ENCODE measurements at places on chromosomes 3 and 15.
A peak's percentile ranks its signal among the peaks of the same experiment; 100 is the strongest.

DNA sequence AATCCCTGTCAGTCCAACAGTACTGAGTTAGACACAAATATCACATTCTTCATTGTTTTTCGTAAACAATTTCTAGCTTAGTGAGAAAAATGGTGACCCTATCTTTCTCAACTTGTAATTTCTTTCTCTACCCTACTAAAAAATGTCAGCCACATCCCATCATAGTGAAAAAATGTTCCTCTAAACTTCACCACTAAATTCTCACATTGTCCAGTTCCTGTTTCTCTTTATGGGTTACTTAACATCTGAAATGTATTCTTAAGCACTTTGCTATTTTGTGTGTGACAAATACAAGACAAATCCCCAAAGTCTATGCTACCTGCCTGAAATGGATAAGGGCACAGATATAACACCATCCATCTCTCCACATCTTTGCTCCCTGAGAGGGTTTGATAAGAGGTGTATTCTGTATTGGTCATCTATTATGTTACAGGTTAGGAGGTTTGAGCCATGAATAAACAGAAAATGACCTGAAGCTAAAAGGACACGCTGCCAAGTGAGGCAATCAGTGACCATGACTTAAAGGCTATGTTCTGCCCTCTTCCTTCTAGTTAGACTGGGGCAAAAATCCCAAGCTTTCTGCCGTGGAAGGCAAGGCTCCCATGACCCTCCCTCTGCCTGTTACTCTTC is 118.2 kb downstream of the GADL1 start:
- no peaks in the 10 kb centered on the region for H3K27me3 ChIP-seq
- no peak overlapping the region for H3K27ac ChIP-seq

GRCh38 chr15:85672332-85673084 is 122.2 kb downstream of the KLHL25 start:
- no peak for DNase-seq
- H3K4me3 ChIP-seq, result no peak overlapping the region
- H3K27ac ChIP-seq, result peak overlapping the region; percentile 51
- peaks cover 9% of the 10 kb centered on the region for H3K4me1 ChIP-seq
- H3K27me3 ChIP-seq, result no peaks in the 10 kb centered on the region
- H3K36me3 ChIP-seq, result peaks cover 47% of the 10 kb centered on the region

DNA sequence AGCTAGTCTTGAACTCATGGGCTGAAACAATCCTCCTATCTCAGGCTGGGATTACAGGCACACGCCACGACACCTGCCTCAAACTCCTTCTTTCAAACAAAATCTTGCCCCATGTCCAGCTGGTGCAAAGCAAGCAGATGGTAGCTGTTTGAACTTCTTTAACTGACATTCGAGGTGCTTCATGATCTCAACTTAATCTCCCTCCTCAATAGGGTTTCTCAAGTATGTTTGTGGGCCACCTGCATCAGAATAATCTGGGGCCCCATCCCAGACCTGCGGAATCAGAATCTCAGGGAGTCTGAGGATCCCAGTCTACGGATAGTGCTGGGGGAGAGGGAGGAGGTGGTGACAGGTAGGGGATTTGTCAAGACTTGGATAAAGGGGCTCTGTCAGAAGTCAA is 20.9 kb upstream of the TRH start:
- no peak for DNase-seq
- no peak overlapping the region for H3K27ac ChIP-seq
- H3K4me1 ChIP-seq, result peaks cover 2% of the 10 kb centered on the region

DNA sequence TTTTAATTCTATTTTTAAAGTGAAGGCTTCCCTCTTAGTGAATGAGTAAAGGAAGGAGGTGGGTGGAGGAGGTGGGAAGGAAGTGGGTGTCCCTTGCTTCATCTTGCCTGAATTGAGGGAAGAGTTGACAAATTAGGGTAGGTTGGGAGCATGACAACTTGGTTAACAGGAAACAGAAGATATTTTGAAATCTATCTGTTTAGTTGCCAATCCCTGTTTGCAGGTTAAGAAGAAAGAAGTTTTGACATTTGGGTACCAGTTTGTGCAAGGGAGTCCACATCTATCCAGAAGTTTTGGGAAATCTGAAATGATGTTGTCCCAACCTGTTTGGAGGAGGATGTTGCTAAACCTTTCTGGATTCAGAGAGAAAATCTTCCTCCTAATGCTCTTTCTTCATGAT is 204.1 kb upstream of the SUCLG2 start:
- no peaks in the 10 kb centered on the region for H3K4me1 ChIP-seq
- H3K36me3 ChIP-seq, result no peaks in the 10 kb centered on the region
- H3K27ac ChIP-seq, result no peak overlapping the region

- no peak overlapping the region for H3K27ac ChIP-seq
- no peak for DNase-seq
- no peak overlapping the region for H3K4me3 ChIP-seq
- H3K36me3 ChIP-seq, result peaks cover 8% of the 10 kb centered on the region
- H3K27me3 ChIP-seq, result no peaks in the 10 kb centered on the region
Observed at GRCh38 chr3:75692061-75692460, 27.9 kb downstream of the FRG2C start.

DNA sequence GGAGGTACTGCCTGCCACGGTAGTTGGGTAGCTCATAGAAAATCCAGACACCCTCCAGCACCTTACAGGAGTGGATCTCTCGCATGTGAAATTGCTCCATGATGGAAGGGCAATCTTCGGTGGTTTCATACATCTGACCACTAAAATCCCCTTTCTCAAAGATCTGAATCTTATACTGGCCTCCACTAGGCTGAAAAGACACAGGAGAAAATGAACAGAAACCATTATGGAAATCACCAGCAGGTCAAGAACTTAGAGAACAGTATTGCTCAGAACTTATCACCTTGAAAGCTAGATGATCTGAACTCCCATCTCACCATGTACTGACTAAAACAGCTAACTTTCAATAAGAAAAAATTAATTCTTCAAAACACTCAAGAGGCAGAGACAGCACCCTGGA is 5.4 kb downstream of the CRYGS start:
- H3K36me3 ChIP-seq, result peaks cover 9% of the 10 kb centered on the region
- H3K27ac ChIP-seq, result peak overlapping the region; percentile 38
- no peaks in the 10 kb centered on the region for H3K27me3 ChIP-seq
- peaks cover 49% of the 10 kb centered on the region for H3K4me1 ChIP-seq
- H3K4me3 ChIP-seq, result peak overlapping the region; percentile 6

DNA sequence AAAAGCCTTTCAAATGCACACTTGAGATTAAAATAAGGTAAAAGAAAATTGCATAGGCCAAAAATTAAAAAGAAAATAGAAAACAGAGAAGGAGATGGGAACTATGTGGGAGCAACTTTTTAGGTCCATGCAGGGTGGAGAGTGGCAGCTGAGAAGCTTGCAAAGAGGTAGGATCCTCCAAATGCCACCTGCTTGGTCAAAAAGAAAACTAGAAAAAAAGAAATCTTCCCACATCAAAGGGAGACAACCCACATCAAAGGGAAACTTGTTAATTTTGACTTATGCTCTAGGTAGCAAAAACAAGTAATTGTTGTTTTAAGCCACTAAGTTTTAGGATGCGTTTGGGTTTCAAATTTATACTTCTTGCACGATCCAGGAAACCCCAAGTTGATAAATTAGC is 342.9 kb downstream of the IL20RB start:
- H3K27ac ChIP-seq, result no peak overlapping the region
- DNase-seq, result no peak
- H3K36me3 ChIP-seq, result no peaks in the 10 kb centered on the region
- H3K27me3 ChIP-seq, result no peaks in the 10 kb centered on the region

GRCh38 chr3:107680698-107681097 is 157.9 kb downstream of the BBX start:
- H3K4me1 ChIP-seq, result peaks cover 43% of the 10 kb centered on the region
- H3K4me3 ChIP-seq, result no peak overlapping the region
- H3K27ac ChIP-seq, result no peak overlapping the region
- no peaks in the 10 kb centered on the region for H3K36me3 ChIP-seq
- DNase-seq, result no peak

Measured in stimulated activated naive B cell treated with anti-CD40 and anti-IgM and Interleukin-4, amounts not matched to agents 10 μg/mL and 1 μg/mL and 100 μg/mL, for 72 hours (primary cell).